Kidney glomerular epithelial cell (primary cell): ENCODE measurements at places on chromosomes 3 and 15.

DNA sequence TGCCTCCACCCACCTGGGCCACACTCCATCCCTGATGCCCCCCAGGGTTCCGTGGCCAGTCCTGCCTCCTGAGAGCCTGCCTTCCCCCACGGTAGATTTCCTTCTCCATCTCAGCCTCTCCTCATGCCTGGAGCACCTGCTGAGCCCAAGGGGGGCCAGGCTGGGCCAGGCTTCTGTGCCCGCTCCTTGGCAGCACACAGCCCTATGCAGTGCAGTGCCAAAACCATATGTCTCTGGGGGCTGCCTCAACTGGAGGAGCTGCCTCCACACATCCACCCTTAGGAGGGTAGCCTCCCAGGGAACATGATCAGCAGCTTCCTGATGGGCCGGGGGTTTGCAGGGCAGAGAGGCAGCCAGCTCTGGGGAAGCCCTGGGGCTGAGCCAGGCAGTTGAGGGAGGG lies 24.6 kb upstream of the GATA2 start:
- DNase-seq: no peak

GRCh38 chr3:27094721-27095120 lies 274.5 kb downstream of the NEK10 start:
- DNase-seq: no peak

- DNase-seq: no peak
These were observed 141.0 kb upstream of the ARHGEF26 start for GRCh38 chr3:153980252-153980590.

DNA sequence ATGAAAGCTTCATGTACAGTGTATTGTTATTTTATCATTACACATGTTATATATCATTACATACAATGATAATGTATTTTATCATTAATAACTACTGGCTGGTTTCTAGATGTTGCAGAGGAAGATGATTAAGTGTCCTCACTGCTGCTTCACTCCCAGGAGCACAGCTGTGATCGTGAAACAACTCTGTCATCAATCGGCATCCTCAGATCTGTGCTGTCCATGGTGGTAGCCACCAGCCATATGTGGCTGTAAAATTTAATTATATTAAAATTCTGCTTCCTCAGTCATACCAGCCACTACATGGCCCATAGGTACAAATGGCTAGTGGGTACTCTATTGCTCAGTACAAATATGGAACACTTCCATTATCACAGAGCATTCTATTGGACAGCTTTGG lies 379.4 kb upstream of the CFAP20DC start:
- DNase-seq: no peak

DNA sequence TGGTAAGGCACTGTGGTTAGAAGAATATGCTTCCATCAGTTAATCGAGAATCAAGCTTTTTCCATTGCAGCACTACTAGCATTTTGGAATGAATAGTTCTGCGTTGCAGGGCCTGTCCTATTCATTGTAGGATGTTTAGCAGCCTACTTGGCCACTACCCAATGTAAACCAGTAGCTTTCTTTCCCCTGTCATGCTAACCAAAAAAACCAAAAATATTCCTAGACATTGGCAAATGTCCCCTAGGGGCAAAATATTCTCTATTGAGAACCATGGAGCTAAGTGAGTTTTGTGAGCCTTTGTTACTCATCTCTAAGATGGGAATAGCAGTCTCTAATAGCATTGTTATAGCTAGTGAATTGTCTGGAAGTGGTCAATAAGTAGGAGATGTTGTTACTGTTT lies 187.2 kb downstream of the CADPS start:
- no peak for DNase-seq

DNA sequence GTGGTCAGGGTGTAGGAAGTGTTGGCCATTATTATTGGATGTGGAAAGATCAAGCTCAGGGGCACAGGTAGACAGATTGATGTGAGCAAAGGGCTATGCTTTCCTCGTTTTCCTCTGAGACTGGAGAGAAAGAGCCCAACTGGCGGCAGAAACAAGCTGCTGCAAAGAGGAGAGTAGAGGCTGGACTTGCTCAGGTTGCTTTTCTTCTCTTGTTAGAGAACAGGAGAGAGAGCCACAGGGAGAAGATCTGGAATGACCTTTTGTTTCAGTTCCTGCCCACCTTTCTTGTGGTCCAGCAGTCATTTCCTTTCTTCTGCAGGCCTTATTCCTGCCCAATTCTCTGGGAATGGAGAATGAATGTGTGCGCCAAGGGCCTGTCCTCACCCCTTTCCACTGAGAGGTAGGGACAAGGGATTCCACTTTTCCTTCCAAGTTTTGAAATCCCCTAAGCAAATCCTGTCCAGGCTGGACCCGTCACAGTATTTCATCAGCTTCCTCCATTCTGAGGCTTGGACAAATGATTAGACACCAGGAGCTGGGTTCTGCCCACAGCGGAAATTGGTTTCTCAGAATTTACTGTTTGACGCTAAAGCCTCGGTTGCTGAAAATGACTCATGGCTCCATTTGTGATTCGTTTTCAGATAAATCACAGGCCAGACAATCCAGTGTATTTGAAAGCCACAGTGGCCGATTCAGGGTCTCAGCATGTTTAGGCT lies 16.1 kb downstream of the ZNF80 start:
- no peak for DNase-seq

GRCh38 chr15:73838831-73839426 lies 34.4 kb upstream of the TBC1D21 start:
- no peak for DNase-seq

DNA sequence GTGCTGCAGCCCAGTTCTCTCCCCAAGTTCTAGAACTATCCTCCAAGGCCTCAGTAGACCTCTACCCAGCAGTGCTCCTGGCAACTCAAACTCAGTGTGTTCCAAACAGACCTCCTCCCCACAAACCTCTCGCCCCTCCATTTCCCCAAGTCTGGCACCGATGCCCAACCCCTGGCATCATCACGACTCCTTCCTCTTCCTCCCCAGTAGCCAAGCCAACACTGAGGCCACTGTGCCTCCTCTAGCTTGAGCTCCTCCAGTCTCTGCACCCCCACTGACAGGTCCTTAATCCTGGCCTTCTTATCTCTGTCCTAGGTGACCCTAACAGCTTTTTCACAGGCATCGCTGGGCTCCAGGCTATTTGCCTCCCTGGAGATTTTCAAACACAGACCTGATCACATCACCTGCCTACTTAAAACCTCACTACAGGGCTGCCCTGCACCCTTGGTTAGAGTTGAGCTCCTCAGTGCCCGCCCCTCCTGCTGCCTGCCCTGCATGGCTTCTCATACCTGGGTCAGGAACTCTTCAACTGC lies 6.8 kb downstream of the ARPIN start:
- no peak for DNase-seq

DNA sequence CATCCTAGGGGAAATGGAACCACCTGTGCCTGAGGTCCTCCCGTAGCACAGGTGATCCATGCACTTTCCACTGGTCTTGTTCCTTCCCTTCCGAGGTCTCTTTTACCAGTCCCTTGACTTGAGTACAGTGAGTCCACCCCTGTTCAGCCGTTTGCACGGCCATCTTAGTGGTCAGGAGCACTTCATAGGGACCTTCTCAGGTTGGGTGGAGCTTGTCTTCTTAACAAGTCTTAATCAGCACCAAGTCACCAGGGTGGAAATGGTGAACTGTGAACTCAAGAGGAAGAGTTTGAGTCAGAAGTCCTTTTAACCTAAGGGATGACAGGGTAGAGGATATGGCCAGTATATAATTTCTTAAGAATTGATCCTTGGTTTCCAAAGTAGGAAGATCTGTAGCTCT lies 21.4 kb downstream of the ARL8B start:
- DNase-seq: no peak

GRCh38 chr15:39388118-39388517 lies 192.8 kb upstream of the THBS1 start:
- no peak for DNase-seq

DNA sequence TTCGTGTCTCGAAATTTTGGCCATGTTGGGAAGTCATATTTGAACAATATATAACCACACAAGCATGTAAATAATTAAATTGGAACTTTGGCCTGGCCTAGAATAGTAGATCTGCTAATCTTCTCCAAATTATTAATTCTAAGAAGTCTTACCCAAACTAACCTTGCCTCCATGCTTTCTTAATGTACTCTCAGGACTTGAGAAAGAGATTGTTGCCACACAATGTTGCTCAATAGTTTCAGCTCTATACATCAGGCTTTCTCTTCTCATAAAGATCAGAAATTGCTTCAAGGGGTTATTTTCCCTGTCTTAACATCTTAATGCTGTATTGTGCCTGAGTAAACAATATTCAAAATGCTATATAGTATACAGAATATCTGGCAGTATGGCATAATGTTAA lies 202.7 kb upstream of the LRIG1 start:
- no peak for DNase-seq

GRCh38 chr3:12049675-12050074 lies 45.5 kb downstream of the SYN2 start:
- DNase-seq: no peak

GRCh38 chr3:141710888-141711616 lies 27.0 kb upstream of the RNF7 start:
- DNase-seq: no peak

DNA sequence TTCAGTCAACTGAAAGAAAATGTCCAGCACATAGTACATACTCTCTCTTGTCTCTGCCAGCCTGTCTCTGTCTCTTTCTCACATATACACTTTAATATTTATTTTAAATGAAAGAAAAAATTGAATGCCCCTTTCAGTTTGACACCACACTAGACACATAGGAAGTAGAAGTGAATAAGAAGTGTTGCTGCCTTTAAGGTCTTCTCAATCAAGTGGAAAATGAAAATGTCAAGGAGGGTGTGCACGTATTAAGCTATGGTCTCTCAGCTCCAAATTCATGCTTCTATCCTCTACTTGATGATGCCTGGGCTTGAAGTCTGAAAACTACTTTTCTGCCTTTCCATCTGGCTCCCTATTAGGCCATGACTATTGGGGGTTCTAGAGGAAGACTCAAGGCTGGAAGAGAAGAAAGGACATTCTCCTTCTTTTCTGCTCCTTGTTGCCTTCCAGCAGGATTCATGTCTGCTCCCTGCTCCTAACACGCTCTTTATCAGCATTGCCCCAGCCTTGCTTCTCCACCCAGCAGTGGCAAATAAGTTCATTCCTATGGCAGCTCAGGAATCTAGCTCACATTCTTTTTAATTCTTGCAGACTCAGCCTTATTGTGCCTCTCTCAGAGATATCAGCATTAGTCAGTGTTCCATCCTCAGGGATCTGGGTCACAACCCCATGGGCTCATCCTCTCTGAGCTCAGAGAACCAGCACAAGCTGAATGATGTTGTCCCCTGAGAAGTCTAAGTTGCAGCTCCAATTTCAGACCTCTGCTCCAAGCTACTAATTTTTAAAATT lies 609.1 kb upstream of the GRM7 start:
- peak; percentile 6 for DNase-seq

GRCh38 chr3:115689928-115690327 lies 66.6 kb downstream of the GAP43 start:
- no peak for DNase-seq

GRCh38 chr15:88011533-88011932 lies 245.0 kb downstream of the NTRK3 start:
- no peak for DNase-seq

GRCh38 chr15:89231832-89232231 lies 10.5 kb upstream of the RLBP1 start:
- DNase-seq: no peak

GRCh38 chr3:114378760-114379159 lies 84.9 kb downstream of the TIGIT start:
- DNase-seq: no peak

GRCh38 chr3:170145278-170145677 lies 36.3 kb downstream of the PHC3 start:
- DNase-seq: no peak

DNA sequence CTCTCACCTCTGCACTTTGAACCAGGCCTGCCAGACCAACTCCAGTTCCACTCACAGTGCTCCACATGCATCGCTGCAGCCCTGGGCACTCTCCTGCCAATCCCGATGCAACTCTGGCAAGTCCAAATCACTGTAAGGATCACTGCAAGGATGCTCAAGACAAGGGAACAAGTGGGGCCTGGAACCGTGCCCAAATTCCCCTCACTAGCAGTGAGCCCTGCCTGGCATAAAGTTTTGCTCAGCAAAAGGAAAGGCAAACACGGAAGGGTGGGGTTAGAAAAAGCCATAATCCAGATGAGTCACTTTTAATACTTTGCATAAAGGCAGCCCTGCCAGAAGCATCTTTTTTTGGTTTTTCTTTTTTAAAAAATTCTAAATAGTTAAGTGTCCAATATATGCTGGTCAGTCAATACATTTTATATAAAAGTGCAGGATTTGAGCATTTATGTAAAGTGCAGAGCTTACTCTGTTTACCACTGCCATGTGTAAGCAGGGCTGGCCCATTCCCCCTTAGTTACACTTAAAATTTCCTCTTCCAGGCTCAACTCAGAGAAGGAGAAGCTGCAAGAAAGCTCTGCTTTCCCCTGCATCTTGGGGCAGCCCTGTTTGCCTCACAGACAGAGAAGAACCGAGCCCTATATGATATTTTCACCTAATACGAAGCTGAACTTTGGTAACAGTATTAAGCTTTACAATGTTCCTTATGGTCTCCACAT lies 102.2 kb downstream of the CD47 start:
- peak; percentile 18 for DNase-seq

DNA sequence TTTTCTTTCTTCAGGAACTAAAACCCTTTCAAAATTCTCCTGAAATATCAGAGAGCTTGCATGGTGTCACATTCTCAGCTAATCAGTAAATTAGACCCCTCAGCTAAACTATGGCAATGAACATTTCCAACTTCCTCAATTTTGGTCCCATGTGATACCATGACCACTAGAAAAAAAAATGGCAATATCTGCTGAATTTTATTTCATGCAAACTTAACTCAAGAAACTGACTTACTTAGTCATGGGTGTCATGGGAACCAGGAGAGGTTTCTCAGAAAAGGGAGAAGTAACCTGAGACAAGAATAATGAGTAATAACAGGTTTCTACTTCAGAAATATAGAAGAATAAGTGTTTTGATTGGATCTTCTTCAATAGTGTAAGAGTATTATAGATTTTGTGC lies 784.6 kb upstream of the ALCAM start:
- DNase-seq: no peak

DNA sequence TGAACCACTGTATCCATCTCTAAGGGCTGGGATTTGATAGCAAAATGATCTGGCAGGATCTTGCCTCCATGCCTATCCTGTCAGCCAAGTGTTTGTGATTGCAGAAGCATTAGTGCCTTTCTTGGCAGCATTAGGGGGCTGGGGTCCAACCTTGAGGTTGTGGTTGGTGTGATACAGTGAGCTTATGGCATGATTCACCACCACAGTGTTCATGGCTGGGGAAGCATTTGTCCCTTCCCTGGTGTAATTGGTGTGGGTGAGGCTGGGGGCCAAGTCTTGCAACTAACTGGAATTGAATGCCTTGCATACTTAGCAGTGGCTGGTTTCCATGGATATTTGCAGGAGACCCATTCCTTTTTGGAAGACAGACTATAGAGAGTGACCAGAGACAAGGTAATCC lies 271.0 kb upstream of the TBL1XR1 start:
- DNase-seq: peak; percentile 56

DNA sequence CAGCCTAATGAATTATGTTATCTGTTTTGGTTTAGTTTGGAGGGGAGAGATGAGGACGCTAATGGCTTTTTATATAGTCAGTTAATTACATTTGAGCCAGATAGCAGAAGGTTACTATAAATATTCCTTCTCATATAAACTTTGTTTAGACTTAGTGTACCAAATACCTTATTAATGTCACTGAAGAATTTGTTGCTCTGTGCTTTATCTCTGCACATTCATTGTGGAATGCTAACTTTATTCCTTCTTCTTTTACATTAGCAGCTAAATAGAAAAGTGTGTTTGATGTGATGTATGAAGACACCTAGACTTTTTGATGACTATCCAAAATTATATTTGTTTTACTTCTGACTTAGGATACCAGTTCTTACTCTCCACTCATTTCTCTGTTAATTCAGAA lies 105.2 kb downstream of the EPHA3 start:
- DNase-seq: no peak

GRCh38 chr15:29773816-29774215 lies 48.5 kb downstream of the TJP1 start:
- DNase-seq: no peak
